ENCODE measurements at places on chromosomes 11 and 22.
A peak's percentile ranks its signal among the peaks of the same experiment; 100 is the strongest.

- peak; percentile 56 for DNase-seq
Measured at GRCh38 chr11:82494988-82495432, 238.7 kb downstream of the FAM181B start.

DNA sequence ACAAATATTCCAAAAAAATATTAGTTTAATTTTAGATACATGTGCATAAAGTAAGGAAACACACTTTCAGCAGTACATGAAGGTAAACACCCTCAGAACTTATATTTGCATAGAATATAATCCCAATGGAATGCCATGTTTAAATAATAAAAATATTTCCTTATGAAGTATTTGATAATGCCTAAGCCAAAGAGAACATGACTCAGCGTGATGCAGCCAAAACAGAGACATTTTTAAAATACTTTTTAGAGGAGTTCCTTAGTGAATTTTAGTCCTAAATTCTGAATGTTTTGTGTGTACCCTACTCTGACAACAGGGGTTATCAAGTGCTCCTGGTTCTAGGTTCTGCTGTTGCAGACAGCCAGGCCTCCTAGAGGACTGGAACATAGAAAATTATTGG lies 39.1 kb upstream of the POU2AF2 start:
- no peak for DNase-seq

DNA sequence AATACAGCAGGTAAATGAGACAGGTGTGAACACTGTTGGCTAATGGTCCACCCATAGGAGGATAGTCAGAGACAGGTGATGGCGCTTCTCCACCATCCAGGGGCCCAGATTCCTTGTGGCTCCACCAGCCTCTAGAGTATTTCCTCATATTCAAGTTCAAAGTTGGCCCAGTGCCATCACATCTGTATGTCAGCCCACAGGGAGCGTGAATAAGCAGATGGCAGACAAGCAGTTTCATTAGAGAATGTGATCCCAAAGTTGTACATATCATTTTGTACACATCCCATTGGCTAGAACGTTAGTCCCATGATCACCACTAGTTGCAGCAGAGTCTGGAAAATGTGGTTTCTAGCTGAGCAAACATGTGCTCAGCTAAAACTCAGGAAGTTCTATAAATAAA lies 11.0 kb upstream of the CWF19L2 start:
- no peak for DNase-seq

DNA sequence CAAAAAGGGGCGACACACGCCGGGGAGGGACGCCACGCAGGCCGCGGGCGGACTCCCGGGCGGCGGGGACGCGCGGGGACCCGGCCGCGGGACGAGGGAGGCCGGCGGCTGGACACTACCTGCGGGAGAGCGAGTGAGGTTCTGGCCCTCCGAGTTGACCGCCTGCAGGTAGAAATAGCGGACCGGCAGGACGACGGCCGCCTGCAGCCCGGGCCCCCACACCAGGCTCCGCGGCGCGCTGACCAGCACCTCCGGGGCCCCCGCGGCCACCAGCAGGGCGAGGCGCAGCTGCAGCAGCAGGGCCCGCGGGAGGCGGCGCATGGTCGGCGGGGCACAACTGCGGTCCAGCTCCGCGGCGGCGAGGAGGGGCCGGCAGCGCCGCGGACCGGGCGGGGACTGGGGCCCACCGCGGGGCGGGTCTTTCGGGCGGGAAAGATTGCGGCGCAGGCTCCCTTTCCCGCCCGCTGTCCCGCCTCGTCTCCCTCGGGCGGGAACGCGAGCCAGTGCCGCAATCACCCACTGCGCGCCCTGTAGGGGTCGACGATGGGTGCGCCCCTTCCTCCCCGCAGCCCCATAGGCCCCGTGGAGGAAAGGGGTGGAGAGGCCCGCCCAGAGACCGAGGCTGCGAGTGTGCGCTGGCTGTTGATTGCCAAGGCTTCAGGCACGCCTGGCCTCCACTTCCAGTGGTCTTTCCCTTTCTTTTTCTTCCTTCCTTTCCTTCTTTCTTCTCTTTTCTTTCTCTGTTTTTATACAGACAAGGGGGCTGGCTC lies at the start of gene POGLUT3:
TSS of gene POGLUT3 (minus strand) at position 339 of the 770 bp plus-strand sequence. CDS start at position 321, 18 bp downstream.
- peak; percentile 18 for DNase-seq

DNA sequence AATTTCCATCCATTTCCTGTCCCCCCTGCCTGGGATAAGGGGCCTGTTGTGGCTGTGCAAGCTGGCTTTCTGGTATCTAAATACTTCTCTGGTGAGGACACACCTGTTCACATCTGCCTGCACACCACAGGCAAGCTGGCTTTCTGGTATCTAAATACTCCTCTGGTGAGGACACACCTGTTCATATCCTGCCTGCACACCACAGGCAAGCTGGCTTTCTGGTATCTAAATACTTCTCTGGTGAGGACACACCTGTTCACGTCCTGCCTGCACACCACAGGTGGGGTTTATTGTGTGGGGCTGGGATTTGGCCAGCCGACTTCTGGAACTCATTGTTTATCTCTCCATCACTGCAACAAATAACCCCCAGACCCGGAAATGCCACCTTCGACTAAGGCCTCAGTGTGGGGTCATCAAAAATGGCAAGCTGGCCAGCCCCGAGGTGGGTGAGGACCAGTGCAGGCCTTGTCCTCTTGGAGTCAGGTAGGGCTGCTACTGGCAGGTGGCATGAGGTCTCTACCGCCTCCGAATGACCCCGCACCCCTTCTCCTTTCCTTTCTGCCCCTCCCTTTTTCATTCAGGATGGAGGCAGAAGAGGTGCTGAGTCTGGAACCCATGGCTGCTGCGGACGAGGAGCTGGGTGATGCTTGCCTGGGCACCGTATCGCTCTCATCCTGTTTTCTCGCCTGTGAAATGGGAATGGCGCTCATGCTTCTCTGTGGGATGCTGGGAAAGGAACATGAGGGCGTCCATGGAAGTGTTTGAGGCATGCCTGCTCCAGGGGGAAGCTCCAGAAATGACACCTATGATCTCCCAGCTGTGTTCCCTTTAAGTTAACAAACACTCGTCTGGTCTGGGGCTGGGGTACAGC lies 43.5 kb upstream of the MYEOV start:
- DNase-seq, result peak; percentile 78

- DNase-seq, result no peak
Measured at GRCh38 chr11:118175031-118175992, 1.1 kb downstream of the SCN2B start.

GRCh38 chr11:93487032-93487483 lies 56.1 kb downstream of the SMCO4 start:
- no peak for DNase-seq

- no peak for DNase-seq
Measured at GRCh38 chr11:101264306-101264705, 134.7 kb upstream of the PGR start.

- DNase-seq, result no peak
Measured at GRCh38 chr11:70084046-70084984, 6.2 kb downstream of the ANO1 start.

GRCh38 chr22:27997538-27997937 lies 78.5 kb upstream of the PITPNB start:
- no peak for DNase-seq

DNA sequence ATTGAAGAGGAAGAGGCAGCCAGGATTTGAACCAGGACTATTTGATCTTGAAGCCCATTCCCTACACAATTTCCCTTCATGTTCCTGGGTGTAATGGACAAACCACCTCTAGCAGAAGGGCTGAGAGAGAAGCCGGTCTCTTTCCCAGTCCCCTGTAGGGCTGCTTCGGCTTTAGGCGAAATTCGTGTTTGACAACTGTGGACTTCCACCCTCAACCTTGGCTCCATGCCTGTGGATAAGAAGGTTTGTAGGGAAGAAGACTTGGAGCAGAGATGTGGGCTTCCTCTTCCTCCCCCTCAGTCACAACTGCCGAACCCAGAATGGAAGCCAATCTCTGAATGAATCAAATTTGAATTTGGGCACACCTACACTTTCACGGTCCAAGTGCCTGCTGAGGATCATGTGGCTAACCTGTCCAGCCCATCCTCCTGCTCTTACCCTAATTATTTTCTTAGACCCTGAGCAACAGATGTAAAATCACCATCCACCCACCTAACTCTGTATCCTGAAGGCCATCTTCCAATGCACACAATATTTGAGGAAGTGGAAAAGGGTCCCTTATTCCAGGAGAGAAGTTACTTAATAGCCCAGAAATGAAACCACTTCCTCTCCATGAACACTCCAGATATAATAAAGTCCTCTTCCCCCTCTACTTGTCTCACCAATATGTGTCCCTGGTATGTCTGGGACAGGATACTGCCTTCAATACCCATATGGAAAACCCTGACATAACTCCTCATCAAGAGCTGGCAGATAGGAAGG lies 10.1 kb upstream of the SCN2B start:
- no peak for DNase-seq

GRCh38 chr22:38657045-38657909 lies 839 bp downstream of the CBY1 start:
- peak; percentile 24 for DNase-seq

GRCh38 chr22:36702842-36703215 lies 723 bp downstream of the CACNG2 start:
- DNase-seq, result no peak

DNA sequence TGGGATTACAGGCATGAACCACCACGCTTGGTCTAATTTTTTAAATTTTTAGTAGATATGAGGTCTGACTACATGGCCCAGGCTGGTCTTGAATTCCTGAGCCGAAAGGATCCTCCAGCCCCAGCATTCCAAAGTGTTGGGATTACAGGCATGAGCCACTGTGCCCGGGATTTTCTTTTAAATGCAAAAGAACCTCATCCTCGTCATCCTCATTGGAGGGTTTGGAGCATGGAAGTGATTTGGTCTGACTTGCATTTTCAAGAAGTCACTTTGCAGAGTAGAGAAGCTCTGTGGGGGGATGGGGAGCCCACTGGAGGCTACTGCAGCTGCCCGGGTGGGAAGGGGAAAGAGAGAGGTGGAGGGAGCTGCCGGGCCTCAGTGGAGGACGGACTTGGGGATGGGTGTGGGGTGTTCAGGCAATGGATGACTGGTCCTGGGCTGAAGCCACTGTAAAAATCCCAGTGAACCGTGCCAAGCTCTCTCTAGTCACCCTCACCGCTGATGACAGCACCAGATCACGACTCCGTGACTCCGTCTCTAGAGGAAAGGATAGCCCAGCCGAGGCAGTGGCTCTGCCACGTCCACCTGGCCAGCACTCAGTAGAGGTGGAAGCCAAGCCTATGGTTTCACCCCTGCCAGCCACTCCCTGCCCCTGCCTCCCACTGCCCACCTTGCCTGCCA lies 32.8 kb upstream of the SLC22A12 start:
- no peak for DNase-seq

GRCh38 chr11:8094656-8095055 lies 13.6 kb downstream of the TUB start:
- DNase-seq, result no peak

GRCh38 chr22:50530877-50531545 lies 1.2 kb upstream of the TYMP start:
- peak; percentile 77 for DNase-seq

DNA sequence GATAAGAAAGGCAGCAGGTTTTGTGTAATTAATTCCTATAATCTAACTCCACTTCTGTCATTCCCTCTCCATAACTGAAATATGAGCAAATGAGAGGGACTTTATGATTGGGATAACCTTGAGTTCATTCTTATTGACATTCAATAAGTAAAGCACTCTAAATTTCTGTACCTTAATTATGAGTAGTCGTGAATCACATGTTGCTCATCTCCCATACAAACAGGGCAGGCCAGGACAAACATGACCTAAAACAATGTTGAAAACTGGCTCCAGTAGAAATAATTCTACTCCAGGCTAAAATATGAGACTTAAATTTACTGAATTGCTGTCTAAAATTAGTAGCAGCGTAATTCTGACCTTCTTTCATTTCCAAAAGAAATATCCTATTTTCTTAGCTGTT lies 505.4 kb downstream of the NELL1 start:
- no peak for DNase-seq

- DNase-seq, result no peak
Measured at GRCh38 chr22:33114565-33114964, 56.4 kb upstream of the SYN3 start.

DNA sequence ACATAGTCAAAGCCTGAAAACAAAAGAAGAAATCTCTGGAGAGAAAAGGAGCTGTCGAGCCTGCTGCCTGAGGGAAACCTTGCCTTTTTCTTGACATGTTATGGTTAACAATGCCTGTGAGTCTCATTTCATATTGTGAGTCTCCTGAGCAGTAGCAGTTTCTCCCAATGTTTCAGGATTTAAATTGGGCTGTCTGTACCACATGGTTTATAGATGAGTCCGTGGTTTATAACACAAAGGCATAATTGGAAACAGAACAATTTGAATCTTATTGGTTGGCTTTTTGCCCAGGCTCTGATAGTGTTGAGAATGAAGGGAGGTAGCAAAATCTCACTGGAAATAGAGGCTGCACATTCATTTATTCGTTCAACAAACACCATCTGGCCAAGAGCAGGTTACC lies 540.9 kb downstream of the RAB38 start:
- no peak for DNase-seq

- DNase-seq, result no peak
Measured at GRCh38 chr11:61367406-61367805, 5.2 kb downstream of the TMEM138 start.

GRCh38 chr22:23240639-23241389 lies 60.5 kb downstream of the BCR start:
- no peak for DNase-seq

Measured in MM.1S (cell line).